Breast epithelium (tissue), 4 donors: ENCODE measurements at places on chromosomes 3 and 15. TPM values are rescaled to one million over a fixed set of nuclear protein-coding genes. Genes with fewer than 3 reads are reported as not detected.

- no peaks in the 10 kb centered on the region for H3K4me1 ChIP-seq
- no peak for DNase-seq
- H3K4me3 ChIP-seq = no peak overlapping the region
Measured at GRCh38 chr3:111648991-111649579, 53.9 kb upstream of the ZBED2 start.

The CGGBP1 gene
- 64.2 TPM for total RNA-seq

The SAMMSON gene
- total RNA-seq = 0.98 TPM

DNA sequence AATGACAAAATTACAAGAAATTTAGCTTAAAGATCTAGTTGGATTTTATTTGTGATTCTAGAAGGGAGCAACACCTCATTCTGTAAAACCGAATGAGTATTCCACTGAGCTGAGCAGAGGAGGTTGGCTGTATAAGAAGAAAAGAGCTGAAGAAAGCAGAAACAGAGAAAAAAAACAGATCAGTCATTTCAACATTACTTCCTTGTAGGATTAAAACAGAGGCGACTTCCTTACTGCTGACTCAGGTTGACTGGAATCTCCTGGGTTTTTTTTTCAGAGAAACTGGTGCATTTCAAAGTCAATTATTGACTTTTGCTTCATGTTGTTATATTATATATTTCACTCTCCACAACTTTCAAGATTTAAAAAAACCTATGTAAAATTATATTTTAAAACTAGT is 368.1 kb upstream of the UBE2E2 start:
- no peak overlapping the region for H3K27ac ChIP-seq
- no peak for DNase-seq
- H3K27me3 ChIP-seq = no peaks in the 10 kb centered on the region
- no peaks in the 10 kb centered on the region for H3K36me3 ChIP-seq

- H3K27me3 ChIP-seq = no peaks in the 10 kb centered on the region
- no peaks in the 10 kb centered on the region for H3K36me3 ChIP-seq
- H3K27ac ChIP-seq = peak overlapping the region; percentile 21
- no peak for DNase-seq
- H3K4me1 ChIP-seq = no peaks in the 10 kb centered on the region
Measured at GRCh38 chr15:77104155-77104554, 33.2 kb upstream of the TSPAN3 start.

DNA sequence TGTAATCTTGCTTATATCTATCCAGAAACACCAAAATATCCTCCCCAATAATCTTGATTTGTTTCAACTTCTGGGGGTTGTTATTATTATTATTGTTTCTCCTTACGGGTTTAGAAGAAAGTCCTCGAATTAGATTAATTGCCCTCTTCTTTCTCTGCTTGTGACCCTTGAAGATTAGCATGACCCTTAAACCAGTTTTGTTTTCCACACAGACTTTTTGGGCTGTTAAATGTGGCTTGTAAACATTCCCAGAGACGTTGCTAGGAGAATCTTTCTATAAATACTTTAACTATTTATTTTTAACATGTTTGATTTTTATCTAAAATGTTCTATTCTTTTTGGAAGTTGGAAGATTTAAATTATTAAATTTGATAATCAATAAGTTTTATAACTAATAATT is 4.3 kb upstream of the SUCNR1 start:
- no peaks in the 10 kb centered on the region for H3K4me1 ChIP-seq
- H3K36me3 ChIP-seq = no peaks in the 10 kb centered on the region

DNA sequence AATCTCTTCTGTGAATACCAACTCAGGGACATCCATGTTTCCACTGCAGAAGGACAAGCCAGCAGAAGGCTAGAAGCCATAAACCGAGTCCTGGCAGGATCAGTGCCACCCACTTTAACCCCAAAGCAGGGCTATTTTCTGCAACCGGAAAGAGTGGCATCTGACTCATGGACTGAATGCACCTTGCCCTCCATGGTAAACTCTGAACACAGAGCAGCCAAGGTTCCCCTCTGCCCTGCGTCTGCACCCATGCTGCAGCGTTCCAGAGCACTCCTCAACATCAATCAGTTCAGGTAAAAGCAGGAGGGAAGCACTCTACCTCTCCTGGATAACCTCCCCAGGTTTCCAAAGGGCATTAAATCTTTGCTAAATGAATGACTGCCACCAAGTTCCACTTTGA is 801 bp upstream of the NGRN start:
- no peaks in the 10 kb centered on the region for H3K27me3 ChIP-seq
- H3K4me3 ChIP-seq = peak overlapping the region; percentile 62
- DNase-seq = no peak
- no peaks in the 10 kb centered on the region for H3K36me3 ChIP-seq
- peaks cover 20% of the 10 kb centered on the region for H3K4me1 ChIP-seq
- peak overlapping the region; percentile 94 for H3K27ac ChIP-seq

The SI gene
- total RNA-seq = not detected

GRCh38 chr3:167734498-167735232 is at the start of gene PDCD10:
Gene PDCD10, minus strand, starts transcription at chr3:167734892. Its CDS starts 14,735 bp downstream, at chr3:167720157.
- no peaks in the 10 kb centered on the region for H3K27me3 ChIP-seq
- H3K36me3 ChIP-seq = no peaks in the 10 kb centered on the region
- H3K4me3 ChIP-seq = peak within 1 kb of the TSS; percentile 89
- H3K27ac ChIP-seq = peak within 1 kb of the TSS; percentile 93
- DNase-seq = peak; percentile 98

The NIT2 gene
- total RNA-seq = 42.1 TPM

- H3K27ac ChIP-seq = peak overlapping the region; percentile 56
- peaks cover 11% of the 10 kb centered on the region for H3K4me1 ChIP-seq
- DNase-seq = peak; percentile 52
- peak overlapping the region; percentile 88 for H3K4me3 ChIP-seq
Measured at GRCh38 chr15:74541494-74542165, 610 bp downstream of the ARID3B start.

The ZKSCAN7 gene
- 6.7 TPM for total RNA-seq

GRCh38 chr3:137743608-137744007 is 20.5 kb upstream of the SOX14 start:
- no peak for DNase-seq
- no peak overlapping the region for H3K4me3 ChIP-seq
- no peaks in the 10 kb centered on the region for H3K4me1 ChIP-seq
- no peaks in the 10 kb centered on the region for H3K36me3 ChIP-seq
- H3K27ac ChIP-seq = no peak overlapping the region

DNA sequence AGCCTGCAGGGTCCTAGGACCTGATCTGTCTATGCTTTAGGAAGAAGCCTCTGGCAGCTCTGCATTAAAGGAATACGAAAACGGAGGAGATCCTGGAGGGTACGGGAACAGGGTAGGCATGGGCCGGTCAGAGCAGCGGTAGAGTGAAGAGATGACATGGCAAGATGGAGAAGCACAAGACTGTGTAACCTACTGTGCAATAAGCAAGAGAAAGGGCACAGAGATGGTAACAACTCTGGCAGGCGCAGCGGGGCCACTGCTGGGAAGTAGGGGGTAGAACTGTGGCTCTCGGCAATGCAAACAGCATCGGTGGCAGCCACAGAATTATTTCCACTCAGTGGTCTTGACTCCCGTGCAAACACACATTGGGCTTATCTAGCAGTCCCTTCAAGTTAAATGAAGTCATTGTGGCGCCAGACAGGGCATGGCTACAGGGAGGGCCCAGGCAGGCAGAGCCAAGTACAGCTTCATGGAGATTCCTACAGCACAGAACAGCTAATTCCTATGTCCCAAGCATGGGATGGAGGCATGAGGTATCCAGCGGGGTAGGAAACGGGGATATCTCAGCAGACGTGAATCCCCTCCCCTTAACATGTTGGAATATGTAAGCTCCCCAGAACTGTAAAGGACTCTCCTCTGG is 28.8 kb downstream of the WHAMM start:
- H3K36me3 ChIP-seq = peaks cover 5% of the 10 kb centered on the region
- H3K27ac ChIP-seq = no peak overlapping the region
- H3K27me3 ChIP-seq = no peaks in the 10 kb centered on the region

DNA sequence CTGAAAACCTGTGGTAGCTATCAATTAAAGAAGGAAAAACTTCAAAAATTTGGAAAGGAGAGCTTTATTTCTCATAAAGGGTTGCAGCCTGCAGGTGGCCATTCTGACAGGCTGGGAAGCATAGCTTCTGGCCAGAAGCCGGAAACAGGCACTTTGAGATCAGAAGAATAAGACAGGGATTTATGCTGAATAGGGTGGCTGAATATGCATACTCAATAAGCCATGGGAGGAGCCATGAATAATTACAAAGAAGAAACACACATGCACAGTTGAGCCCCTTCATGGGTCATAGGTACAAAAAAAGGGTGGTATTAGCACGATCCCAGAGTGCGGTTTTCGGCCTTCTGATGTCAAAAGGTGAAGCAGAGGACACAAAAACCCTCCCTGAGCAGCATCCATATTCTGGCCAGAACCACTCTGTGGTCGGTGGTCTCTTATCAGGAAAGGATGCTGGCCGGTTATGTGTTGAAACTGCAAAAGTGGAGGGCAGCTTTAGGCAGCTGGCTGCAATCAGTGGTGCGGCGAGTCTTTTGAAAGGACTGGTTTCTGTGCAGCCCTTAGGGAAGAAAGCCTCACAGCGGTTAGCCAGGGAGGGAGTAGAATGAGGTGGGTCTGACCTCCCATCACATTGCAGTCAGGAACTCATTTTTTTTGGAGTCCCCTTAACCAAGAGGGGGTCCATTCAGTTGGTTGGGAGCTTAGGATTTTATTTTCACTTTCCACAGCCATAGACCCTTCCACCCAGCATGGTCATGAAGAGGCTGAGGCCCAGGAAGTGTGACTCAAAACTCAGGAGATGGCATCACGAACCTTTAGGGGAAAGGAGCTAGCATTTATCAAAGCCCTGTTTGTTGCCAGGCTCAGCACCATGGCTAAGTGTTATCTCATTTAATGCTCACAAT is 34.7 kb upstream of the CCDC174 start:
- H3K4me1 ChIP-seq = no peaks in the 10 kb centered on the region
- H3K4me3 ChIP-seq = no peak overlapping the region

The CHRNA5 gene
- 1.4 TPM for total RNA-seq

The TXNRD3 gene
- total RNA-seq = 11.8 TPM

- no peak overlapping the region for H3K27ac ChIP-seq
- H3K4me1 ChIP-seq = no peaks in the 10 kb centered on the region
- no peaks in the 10 kb centered on the region for H3K36me3 ChIP-seq
- no peaks in the 10 kb centered on the region for H3K27me3 ChIP-seq
Measured at GRCh38 chr3:128226795-128227395, 73.6 kb downstream of the EEFSEC start.

DNA sequence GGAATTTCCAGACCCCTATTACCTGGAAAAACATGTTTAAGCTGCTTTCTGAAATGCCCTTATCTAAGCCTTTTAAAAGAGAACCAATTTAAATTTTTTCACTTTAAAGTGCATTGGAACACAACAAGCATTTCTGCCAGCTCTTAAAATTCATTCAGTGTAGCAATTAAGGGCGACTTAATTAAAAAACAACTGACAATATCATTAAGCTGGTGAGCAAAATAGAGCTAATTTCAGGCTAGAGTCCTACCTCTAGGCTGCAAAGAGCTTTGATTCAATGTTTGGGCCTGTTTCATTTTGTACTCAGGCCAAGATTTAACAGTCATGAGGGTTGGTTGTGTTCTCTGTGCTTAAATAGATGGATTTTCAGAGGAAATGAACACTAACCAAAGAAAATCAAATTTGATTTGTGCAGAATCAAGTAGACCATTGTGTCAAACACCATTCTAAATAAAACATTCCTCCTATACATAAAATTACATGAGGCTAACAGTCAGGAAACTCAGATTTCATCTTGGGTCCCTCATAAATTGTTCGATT is 114.6 kb downstream of the TMEM108 start:
- no peaks in the 10 kb centered on the region for H3K27me3 ChIP-seq
- no peak overlapping the region for H3K27ac ChIP-seq
- H3K36me3 ChIP-seq = no peaks in the 10 kb centered on the region
- H3K4me3 ChIP-seq = no peak overlapping the region
- DNase-seq = no peak

- H3K36me3 ChIP-seq = no peaks in the 10 kb centered on the region
- H3K4me1 ChIP-seq = peaks cover 5% of the 10 kb centered on the region
- H3K27ac ChIP-seq = no peak overlapping the region
- DNase-seq = no peak
- H3K27me3 ChIP-seq = no peaks in the 10 kb centered on the region
Measured at GRCh38 chr3:114476511-114476910, 182.7 kb downstream of the TIGIT start.

The OSTN gene
- not detected for total RNA-seq

The CPNE9 gene
- total RNA-seq = not detected

The ISLR gene
- total RNA-seq = 88.0 TPM

The SERINC4 gene
- total RNA-seq = 0.16 TPM

The RASGRF1 gene
- total RNA-seq = 0.15 TPM

The GPR149 gene
- total RNA-seq = not detected

DNA sequence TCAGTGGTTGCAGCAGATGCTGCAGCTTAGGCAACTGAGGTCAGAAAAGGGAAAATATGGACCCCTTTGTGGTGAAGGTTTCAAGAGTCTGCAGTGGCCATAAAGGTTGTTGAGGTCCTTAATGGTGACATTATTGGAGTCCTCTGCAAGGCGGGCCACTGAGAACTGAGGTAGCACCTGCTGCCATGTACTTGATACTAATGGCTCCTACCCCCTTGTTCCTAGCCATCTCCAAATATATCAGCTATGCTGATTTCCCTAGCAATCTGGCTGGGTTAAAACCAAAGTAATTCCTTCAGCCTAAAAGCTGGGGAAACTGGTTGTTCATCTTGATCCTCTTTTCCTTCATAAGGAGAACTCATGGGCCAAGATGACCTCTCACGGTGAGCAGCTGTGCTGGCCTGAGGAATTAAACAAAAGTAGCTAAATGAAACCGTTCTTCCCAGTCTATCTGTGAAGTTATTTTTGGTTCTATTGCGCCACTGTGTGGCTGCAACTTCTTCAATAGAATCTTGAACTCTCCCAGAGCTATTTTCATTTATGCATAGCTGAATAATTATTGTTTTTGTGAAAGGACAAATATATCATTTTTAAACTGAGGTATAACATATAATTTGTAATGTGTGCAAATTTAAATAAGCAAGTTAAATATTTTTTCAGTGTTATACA is 76.1 kb upstream of the PLSCR4 start:
- no peak for DNase-seq
- H3K36me3 ChIP-seq = no peaks in the 10 kb centered on the region

DNA sequence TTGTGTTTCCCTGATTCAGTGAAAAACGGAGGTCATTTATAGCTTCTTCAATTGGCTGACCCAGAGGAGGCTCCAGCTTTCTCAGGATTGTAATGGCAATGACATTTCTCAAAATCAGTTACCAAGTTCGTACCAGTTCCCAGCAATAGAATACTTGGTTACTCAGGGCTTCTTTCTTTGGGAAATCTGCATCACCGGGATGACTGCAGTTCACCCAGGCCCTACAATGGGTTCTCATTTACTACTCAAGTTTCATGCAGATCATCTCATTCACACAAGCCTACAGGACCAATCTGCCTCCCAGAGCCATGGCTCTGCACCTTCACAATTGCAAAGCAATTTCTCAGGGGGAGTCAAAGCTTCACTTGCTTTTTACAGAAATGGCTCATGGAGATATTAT is 109.6 kb downstream of the FHIT start:
- no peaks in the 10 kb centered on the region for H3K4me1 ChIP-seq
- H3K27me3 ChIP-seq = no peaks in the 10 kb centered on the region
- H3K27ac ChIP-seq = no peak overlapping the region
- H3K36me3 ChIP-seq = no peaks in the 10 kb centered on the region
- DNase-seq = no peak
- no peak overlapping the region for H3K4me3 ChIP-seq

- no peak overlapping the region for H3K27ac ChIP-seq
- DNase-seq = no peak
- no peaks in the 10 kb centered on the region for H3K36me3 ChIP-seq
- no peaks in the 10 kb centered on the region for H3K27me3 ChIP-seq
Measured at GRCh38 chr15:55535436-55535835, 27.4 kb upstream of the DNAAF4 start.
